ENCODE measurements at places on chromosomes 7 and 10. TPM values are rescaled to one million over a fixed set of nuclear protein-coding genes. Genes with fewer than 3 reads are reported as not detected.

The ADRA2A gene
- not detected for total RNA-seq

The CLRN3 gene
- not detected for total RNA-seq

The UTF1 gene
- total RNA-seq = not detected

The HOXA10 gene
- total RNA-seq = 4.2 TPM

The ATP6V0E2 gene
- total RNA-seq = 4.4 TPM

The LLCFC1 gene
- not detected for total RNA-seq

The TMEM140 gene
- total RNA-seq = 1.0 TPM

The TRIM50 gene
- total RNA-seq = not detected

The ZNF736 gene
- 25.8 TPM for total RNA-seq

The SYT15B gene
- total RNA-seq = not detected

The ITPRID1 gene
- 0.17 TPM for total RNA-seq

The TMEM168 gene
- total RNA-seq = 21.6 TPM

The RNF32 gene
- 1.0 TPM for total RNA-seq

The LRMDA gene
- total RNA-seq = 0.67 TPM

The TMEM196 gene
- total RNA-seq = not detected

The PON1 gene
- not detected for total RNA-seq

The PLXNA4 gene
- total RNA-seq = not detected

The LBX1 gene
- total RNA-seq = not detected

The NPY4R2 gene
- not detected for total RNA-seq

The TMEM213 gene
- not detected for total RNA-seq

The FAM24B gene
- total RNA-seq = 17.1 TPM

The MYO1G gene
- total RNA-seq = not detected

The PTPN20 gene
- total RNA-seq = 8.5 TPM

The TFR2 gene
- 0.17 TPM for total RNA-seq

The NEUROD6 gene
- total RNA-seq = not detected

The PGAM1 gene
- total RNA-seq = 380 TPM

The CTAGE6 gene
- not detected for total RNA-seq

The MRLN gene
- total RNA-seq = not detected

The ANKRD7 gene
- total RNA-seq = 1.7 TPM

The MAGI2 gene
- total RNA-seq = 2.3 TPM

The LRRC17 gene
- total RNA-seq = not detected

The CRYGN gene
- not detected for total RNA-seq

The RBAK gene
- total RNA-seq = 12.5 TPM

The GDF10 gene
- total RNA-seq = not detected

The SPAM1 gene
- total RNA-seq = not detected

The ANK3 gene
- total RNA-seq = 23.7 TPM

The FKBP6 gene
- not detected for total RNA-seq

The SPOCK2 gene
- 20.2 TPM for total RNA-seq

The MMD2 gene
- total RNA-seq = not detected

The DRGX gene
- not detected for total RNA-seq

The NAT16 gene
- total RNA-seq = not detected

The TUBAL3 gene
- 0.73 TPM for total RNA-seq

The PPP1R3C gene
- total RNA-seq = 11.3 TPM

The HOXA5 gene
- total RNA-seq = 11.0 TPM

The HIP1 gene
- total RNA-seq = 5.2 TPM

The FRA10AC1 gene
- total RNA-seq = 10.8 TPM

The CALML3 gene
- 704 TPM for total RNA-seq

The DNAJC12 gene
- total RNA-seq = 0.59 TPM

The OPALIN gene
- not detected for total RNA-seq

The TRIL gene
- total RNA-seq = not detected

The FAM237B gene
- not detected for total RNA-seq

The BAMBI gene
- total RNA-seq = 7.0 TPM

The RNF148 gene
- total RNA-seq = 0.50 TPM

The SLC29A4 gene
- 4.8 TPM for total RNA-seq

The NRG3 gene
- not detected for total RNA-seq

The CYP26C1 gene
- total RNA-seq = not detected
